ENCODE measurements at places on chromosomes 2 and 18. TPM values are rescaled to one million over a fixed set of nuclear protein-coding genes. Genes with fewer than 3 reads are reported as not detected.

Gene CAPN13
- total RNA-seq: not detected

Gene ECEL1
- not detected for total RNA-seq

Gene FAM228A
- not detected for total RNA-seq

Gene MBP
- 52.5 TPM for total RNA-seq

Gene HOXD1
- total RNA-seq: not detected

Gene COL3A1
- 0.74 TPM for total RNA-seq
